ENCODE measurements at places on chromosomes 3 and 15.

DNA sequence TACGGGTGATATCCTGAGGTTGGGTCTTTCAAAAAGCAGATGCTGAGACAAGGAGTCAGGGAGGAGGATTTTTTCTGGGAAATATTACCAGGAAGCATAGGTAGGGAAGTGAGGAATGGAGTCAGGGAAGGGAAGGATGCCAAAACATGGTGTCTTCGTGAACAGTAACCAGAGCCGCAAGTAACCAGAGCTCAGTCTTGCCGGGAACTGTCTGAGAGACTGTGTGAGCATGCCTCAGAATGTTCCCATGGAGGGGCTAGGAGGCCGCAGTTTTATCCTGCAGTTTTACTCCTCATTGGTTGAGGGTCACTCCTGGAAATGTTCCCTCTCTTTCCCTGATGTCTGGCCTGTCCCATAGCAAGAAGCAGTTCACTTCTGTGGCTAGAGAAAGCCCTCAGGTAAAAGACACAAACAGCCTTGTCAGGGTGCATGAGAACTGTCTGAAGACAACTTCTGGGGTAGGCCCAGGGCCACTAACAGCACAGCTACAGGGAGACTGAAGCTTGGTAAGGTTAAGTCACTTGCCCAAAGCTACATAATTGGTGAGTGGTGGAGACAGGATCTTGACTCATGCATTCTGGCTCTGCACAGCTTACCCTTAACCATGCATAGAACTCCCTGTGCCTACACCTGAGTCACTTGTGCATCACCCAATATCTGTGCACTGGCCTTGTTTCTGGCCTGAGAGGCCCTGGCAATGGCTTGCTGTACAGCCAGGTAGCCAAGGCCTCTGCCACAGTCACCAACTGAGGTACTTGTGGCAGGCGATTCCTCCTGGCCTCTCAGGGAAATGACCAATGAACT, 76.3 kb upstream of the FRMD4B start:
- DNase-seq: no peak

GRCh38 chr15:60576515-60576914, 97.6 kb upstream of the ICE2 start:
- no peak for DNase-seq

DNA sequence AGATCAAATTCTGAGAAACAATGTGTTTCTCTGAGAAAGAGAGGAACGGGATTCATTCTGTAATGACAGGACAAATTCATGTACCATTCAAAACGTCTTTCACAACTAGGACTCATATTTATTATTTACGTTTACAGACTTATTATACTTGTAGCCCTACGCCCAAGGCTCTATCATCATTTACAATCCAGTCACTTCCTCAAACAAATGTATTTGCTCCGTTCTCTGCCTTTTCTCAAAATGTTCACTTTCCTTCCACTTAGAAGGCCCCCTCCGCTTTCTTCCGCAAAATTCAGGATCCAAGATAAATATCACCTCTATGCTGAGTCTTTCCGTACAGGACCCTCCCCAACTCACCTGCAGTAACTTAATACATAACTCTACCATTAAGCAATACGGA, 745 bp downstream of the RSL24D1 start:
- DNase-seq: peak; percentile 33

GRCh38 chr15:66821307-66821706, 119.3 kb downstream of the SMAD6 start:
- DNase-seq: no peak

DNA sequence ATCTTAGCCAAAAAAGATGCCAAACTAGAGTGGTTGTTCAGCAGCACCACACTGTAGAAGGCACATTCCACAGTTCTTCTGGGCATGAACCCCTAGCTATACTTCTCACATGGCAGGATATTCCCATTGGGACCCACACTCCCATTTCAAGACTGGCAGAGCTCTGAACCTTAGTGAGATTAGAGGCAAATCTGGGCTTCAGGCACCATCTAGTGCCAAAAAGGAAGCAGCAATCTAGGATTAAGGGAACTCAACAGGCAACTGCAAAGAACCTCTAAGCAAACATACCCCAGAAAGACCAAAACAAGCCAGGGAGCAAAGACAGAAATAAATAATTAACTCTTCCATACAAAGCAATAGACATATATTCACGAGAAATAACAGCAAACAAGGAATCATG, 66.2 kb downstream of the TAFA4 start:
- no peak for DNase-seq

GRCh38 chr15:40902605-40903561, 8.6 kb downstream of the VPS18 start:
- peak; percentile 99 for DNase-seq

GRCh38 chr3:38227989-38228388, 37.6 kb upstream of the SLC22A13 start:
- DNase-seq: no peak

- DNase-seq: no peak
These were observed 28.6 kb upstream of the THRB start for GRCh38 chr3:24523215-24523614.

DNA sequence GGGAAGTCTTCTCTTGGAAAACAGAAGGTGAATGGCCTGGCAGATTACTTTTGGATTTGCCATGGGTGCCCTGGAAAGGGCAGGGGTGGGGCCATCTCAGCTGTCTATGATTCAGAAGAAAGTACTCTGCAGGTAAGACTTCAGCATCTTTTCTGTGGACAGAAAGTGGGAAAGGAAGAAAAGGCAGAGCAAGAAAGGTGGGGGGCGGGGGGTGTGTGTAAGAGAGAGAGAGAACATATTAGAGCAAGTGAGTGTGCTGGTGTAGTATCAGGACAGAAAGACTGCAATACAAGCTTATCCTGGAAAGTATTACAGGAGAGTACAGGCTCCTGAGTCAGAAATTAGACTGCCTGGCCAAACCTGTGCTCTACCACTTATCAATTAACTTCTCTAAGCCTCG, 5.5 kb downstream of the TAGLN3 start:
- DNase-seq: no peak

DNA sequence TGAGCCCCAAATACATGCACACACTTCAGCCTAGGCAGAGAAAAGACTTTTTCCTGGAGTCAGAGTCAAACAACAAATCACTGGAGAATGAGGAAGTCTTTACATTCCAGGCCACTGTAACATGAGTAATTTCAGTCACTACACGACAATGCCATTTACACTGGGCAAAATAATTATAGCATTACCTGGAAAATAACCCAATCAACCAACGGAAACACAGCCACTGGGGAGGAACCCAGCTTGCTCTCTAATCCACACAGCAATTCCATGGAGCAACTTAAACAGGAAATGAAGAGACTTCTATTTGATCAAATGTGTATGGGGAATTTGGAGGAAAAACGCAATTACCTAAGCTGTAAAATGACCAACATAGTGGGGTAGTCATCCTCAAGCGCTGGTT, 15.2 kb downstream of the FSTL1 start:
- no peak for DNase-seq

DNA sequence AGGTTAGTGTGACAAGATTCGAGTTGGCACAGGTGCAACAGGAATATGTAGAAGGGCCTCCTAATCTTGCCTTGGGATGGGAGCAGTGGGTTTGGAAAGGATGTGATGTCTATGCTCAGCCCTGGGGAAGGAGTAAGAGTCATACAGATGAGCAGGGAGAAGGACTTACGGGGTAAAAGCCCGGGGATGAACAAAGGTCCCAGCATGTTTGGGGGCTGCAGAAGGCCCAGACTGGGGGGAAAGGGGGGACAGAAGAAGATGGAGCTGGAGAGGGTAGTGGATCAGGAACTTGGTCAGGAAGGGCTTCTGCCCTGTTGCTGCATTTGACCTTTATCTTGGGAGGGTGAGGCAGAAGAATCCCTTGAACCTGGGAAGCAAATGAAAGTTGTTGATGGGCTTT, 240.1 kb upstream of the ST8SIA2 start:
- DNase-seq: no peak

Measured in HL-60 (cell line).